T-cell (primary cell): ENCODE measurements at places on chromosomes 11 and 22.

- no peak for DNase-seq
These were observed 336.8 kb upstream of the DDI1 start for GRCh38 chr11:103699656-103700055.

GRCh38 chr22:24726848-24727217, 47.7 kb downstream of the PIWIL3 start:
- DNase-seq, result no peak

DNA sequence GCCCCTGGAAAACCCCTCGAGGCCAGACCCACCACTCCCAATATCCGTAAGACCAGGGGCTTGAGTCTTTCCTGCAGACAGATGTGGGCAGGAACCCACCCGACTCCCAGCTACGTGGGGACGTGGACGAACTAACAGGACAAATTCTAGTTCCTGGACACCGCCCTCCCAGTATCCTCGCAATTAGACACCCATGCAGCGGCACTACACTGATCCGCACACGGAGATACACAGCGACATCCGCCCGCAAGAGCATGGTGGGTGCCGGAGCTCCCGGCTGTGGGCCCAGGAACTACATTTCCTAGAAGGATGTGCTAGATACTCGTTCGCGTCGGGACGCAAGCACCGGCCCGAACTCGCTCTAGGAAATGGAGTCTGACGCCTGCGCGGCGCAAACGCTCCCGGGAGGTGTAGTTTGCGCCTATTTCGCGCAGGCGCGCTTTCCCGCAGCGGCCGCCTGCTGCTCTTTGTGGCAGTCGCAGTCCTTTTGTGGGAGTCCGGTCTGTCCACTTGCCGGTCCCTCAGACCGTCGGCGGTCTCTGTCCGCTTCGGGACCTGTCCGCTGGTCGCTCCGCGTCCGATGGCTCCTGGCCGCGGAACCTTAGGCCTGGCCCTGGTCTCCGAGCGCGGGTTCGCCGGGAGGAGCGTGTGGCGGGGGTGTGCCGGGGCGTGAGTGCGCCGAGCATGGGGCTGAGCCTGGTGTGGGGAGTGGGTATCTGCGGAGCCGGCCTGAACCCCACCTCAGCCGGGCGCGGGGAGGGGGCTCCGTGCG, at the start of gene ZNF74:
Gene ZNF74, plus strand, starts transcription at position 447 of the 772 bp plus-strand sequence. CDS start 478 bp downstream, outside the sequence.
- DNase-seq, result peak; percentile 88

DNA sequence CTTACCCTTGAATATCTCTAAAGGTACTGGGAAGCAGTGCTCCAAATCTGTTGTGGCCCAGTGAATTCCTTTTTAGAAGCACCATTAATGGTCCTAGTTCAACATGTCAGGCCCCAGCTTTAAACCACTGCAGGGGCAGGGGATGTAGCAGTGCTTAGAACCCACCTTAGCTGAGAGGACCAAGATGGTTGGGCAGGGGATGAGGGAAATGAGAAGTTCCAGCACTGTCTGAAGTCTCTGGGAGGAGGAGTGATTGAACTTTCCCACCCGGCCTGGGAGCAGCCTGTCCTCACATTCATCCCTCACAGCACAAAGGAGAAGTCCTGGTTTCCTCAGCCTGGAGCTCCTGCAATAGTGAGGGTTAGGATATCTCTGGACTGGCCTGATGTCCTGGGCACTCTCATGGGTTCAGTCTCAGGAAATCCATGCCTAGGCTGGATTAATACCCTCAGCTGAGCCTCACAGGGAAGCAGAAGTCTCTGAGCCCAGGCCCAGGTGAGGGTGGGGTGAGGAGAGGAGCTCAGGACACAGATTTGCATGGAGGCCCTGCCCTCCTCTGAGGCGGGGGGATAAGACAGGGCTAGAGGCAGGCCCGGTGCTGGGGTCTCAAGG, 28.6 kb upstream of the PRAME start:
- DNase-seq, result no peak

- DNase-seq, result peak; percentile 68
These were observed 21.1 kb downstream of the SERPINH1 start for GRCh38 chr11:75582895-75583717.

DNA sequence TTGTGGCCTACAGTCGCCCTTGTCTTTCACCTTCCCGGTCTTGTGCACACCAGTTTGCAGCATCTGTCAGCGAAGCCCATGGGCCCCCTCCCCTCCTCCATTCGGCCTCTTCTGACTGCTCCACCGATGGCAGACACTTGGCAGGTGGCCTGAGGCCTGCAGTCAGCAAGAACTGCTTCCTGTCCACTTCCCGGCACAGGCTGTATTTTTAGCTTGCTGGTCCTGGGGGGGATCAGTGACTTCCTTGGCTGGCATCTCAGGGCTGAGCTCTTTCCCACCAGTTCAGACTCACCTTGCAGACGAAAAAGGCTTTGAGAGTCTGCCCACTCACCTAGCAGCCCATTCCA, 106.4 kb downstream of the SYN3 start:
- DNase-seq, result no peak

GRCh38 chr11:133843454-133843987, 1.8 kb downstream of the SPATA19 start:
- DNase-seq, result no peak

- DNase-seq, result no peak
These were observed 22.1 kb upstream of the KRTAP5-7 start for GRCh38 chr11:71505001-71505400.

DNA sequence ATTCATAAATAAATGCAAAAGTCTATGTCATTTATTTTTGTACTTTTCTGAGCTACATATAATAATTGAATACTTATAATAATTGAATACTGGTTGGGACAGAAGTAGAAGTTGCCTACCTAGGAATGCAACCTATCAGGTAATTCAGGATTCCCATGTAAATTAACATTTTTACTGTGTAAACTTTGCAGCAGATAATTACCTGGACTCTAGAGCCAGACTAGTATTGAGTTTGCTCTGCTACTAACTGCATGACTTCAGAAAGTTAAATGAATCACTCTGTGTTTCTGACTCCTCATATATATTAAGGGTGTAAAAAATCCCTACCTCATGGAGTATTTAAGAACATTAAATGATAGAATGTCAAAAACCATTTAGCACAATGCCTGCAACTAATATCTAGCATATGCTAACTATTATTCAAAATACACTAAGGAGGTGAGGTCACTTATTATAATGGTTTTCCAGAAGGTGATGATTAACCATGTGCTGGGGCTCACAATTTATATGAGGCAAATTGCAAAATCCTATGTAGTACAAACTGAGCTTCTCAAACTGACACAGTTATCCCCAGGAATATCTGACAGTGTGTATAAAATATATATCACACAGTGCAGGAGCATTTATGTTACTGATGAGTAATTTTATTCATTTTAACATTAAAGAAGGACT, 138.1 kb upstream of the ANO3 start:
- no peak for DNase-seq

DNA sequence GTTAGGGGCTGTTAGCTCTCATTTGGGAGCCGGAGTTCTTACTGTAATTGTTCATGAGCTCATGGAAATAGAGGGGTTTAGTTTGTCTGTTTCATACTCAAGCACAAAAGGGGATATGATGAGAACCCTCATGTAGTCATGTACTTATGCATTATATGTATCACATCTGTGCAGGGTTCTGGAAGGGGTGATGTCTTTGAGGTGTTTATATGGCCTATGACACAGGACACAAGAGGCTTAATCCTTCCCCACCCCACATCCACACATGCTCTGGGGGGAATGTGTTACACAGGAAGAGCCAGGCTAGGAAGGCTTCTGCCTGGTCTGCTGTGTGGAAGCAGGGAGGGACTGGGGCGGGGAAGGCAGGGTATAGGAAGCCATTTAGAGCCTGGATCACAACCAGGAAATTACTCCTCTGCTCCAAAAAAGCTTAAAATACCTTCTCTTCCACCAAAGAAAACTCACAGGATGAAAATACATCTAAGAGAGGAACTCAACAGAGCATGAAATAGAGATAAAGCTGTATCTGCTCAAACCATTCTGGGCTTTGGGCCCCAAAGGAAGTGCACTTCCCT, 316.1 kb downstream of the TMEM135 start:
- no peak for DNase-seq

DNA sequence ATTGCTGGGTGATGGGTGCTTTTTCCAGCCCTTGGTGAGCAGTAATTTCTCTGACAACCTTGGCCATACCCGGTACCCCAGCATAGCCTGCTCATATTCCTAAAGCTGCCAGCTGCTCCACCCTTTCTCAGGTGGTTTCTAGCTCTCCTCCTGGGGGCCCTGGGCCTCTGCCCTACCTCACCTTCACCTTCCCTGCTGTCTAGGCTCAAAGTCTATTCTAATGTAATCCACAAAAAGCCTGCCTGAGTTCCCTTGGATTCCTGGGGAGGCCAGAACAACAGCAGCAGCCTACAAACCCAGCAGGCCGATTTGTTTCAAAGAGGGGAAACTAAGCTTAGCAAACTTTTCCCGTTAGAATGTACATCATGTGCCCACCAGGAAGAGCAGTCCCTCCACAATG, 117.6 kb downstream of the DSCAML1 start:
- no peak for DNase-seq

GRCh38 chr11:112404112-112404511, 143.5 kb upstream of the PLET1 start:
- no peak for DNase-seq

- DNase-seq, result no peak
These were observed 92.1 kb downstream of the WNT11 start for GRCh38 chr11:76114238-76114637.

- DNase-seq, result no peak
These were observed 6.5 kb downstream of the KREMEN1 start for GRCh38 chr22:29079218-29079901.

DNA sequence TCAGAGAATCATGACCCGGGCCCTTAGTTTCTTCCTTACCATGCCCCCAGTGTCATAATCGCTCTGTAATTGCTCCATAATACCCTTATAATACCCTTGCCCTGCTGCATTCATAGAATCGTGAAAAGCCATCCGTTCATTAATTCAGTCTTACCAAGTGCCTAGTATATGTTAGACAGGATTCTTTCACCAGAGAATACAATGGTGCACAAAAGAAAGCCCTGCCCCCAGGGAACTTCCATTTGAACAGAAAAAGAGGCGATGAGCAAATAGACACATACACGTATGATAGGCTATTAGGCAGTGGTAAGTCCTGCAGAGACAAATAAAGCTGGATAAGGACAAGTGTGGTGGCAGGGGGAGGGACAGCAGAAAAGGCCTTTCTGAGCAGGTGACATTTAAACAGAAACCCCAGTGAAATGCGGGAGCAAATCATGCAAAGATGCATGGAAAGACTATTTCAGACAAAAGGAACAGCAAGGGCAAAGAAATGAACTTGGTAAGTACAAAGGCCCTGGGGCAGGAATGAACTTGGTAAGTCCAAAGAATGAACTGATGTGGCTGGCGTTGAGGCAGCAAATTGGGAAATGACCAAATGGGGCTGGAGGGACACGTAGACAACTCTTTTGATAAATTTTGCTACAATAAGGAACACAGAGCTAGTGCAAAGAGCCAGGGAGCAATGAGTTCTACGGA, 74.6 kb upstream of the CREB3L1 start:
- no peak for DNase-seq

DNA sequence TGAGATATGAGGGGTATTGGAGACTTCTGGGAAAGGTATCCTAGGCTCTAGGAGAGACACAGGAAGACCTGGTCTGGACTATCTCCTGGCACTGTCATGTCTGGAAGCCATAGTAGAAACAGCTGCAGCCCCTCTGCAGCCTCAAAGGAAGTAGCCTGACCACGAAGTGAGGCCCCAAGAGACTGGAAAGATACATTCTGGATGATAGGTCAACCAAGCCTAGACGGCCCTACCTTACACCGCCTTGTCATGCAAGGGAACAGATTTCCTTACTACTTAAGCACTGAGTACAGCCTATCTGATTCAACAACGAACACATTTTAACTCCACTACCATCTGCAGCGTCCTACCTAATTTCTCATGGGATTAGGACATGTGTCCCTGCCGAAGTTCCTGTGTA, 31.1 kb downstream of the UQCR10 start:
- no peak for DNase-seq

GRCh38 chr11:11472106-11472505, 119.1 kb upstream of the CSNK2A3 start:
- DNase-seq, result no peak

GRCh38 chr11:134835561-134835960, 423.5 kb upstream of the B3GAT1 start:
- DNase-seq, result no peak

GRCh38 chr11:9179141-9179540, 86.0 kb downstream of the DENND5A start:
- DNase-seq, result no peak

DNA sequence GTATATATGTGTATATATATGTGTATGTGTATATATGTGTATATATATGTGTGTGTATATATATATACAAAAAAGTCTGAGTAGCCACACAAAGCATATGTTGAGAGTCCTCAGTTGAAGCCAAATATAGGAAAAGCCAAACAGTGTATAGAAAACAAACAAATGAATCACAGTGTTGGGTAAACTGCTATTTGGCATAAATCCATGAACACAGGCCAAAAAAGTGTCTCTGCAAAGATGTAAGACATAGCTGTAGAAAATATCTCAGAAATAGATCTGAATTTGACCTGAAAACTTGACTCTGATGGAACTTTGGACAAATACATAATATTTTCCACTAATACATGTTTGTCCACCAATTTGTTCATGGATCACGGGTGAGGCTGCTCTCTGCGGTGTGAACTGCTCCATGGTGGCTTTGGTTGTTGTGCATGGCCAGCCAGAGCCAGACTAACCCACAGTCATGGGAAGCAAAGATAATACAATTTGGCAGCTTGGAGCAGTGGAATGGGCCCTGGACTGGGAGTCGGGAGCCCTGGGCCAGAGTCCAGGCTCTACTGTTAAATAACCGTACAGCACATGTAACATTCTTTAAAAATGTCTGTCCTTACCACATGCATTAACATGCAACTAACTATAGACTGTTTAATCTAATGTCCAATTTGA, 76.9 kb upstream of the EED start:
- no peak for DNase-seq

- no peak for DNase-seq
These were observed 3.8 kb downstream of the SELENOO start for GRCh38 chr22:50204571-50204970.

- DNase-seq, result no peak
These were observed 1458.6 kb upstream of the TENM4 start for GRCh38 chr11:80899381-80899780.

DNA sequence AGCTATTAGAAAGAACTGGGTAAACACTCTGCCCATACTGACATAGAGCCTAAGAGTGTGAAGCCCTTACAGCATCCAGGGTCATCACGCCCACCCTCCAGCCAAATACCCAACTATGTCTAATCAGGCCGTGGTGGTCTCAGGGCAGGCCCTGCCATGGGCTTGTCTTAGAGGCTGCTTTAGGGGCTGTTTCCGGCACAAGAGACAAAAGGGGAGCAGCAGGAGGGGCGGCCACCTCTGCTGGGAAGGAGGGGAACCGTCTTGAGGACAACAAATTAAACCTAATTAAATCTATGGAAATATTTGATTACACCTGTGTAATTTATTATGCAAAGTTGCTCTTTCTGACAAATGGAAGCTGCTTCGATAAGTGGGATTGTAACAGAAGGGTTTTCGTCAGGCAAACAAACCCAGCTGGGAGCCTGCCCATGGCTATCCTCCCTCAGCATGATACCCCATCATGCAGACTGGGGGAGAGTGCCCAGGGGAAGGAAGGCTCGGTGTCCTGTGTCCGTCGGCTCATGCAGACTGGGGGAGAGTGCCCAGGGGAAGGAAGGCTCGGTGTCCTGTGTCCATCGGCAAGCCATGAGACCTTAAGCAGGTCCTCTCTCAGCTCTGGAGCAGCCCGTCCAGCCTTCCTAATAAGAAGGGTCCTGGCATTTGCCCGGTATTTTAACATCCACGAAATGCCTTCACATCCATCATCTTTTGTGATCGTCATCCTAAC, 163.6 kb upstream of the B3GAT1 start:
- DNase-seq, result no peak

GRCh38 chr22:30370641-30371230, 13.9 kb downstream of the CCDC157 start:
- no peak for DNase-seq

- no peak for DNase-seq
These were observed 700 bp upstream of the DEPDC5 start for GRCh38 chr22:31753005-31753633.
